ENCODE measurements at places on chromosomes 5 and 9. TPM values are rescaled to one million over a fixed set of nuclear protein-coding genes. Genes with fewer than 3 reads are reported as not detected.

GRCh38 chr9:116482740-116483139, 204.4 kb upstream of the TRIM32 start:
- H3K4me3 ChIP-seq, result no peak overlapping the region
- no peaks in the 10 kb centered on the region for H3K27me3 ChIP-seq
- H3K4me1 ChIP-seq, result no peaks in the 10 kb centered on the region
- no peaks in the 10 kb centered on the region for H3K36me3 ChIP-seq

GRCh38 chr5:129474544-129474943, 14.4 kb downstream of the ADAMTS19 start:
- no peaks in the 10 kb centered on the region for H3K4me1 ChIP-seq
- no peak overlapping the region for H3K4me3 ChIP-seq
- H3K36me3 ChIP-seq, result no peaks in the 10 kb centered on the region
- no peak for DNase-seq

DNA sequence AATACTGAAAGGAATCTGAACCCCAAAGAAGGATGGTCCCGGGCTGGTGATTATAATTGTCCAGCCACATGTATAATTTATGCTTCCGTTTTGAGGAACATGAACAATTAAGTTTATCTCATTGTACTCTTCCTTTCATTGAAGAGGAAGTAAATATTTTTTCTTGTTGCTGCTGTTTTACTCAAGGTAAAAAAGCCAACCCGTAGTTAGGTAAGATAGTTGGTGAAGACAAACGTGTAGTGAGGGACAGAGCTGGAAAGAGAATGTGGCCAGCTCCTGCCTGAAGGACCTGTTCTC, 5.1 kb downstream of the RCL1 start:
- H3K36me3 ChIP-seq, result peaks cover 29% of the 10 kb centered on the region
- peak overlapping the region; percentile 4 for H3K27ac ChIP-seq
- no peaks in the 10 kb centered on the region for H3K27me3 ChIP-seq
- no peak for DNase-seq
- H3K4me3 ChIP-seq, result no peak overlapping the region
- H3K4me1 ChIP-seq, result peaks cover 47% of the 10 kb centered on the region

- H3K36me3 ChIP-seq, result no peaks in the 10 kb centered on the region
- no peak for DNase-seq
- H3K4me1 ChIP-seq, result no peaks in the 10 kb centered on the region
- H3K27me3 ChIP-seq, result no peaks in the 10 kb centered on the region
Observed at GRCh38 chr9:108709997-108710396, 145.8 kb downstream of the ACTL7B start.

- DNase-seq, result no peak
- H3K4me3 ChIP-seq, result no peak overlapping the region
- no peak overlapping the region for H3K27ac ChIP-seq
- no peaks in the 10 kb centered on the region for H3K4me1 ChIP-seq
- H3K36me3 ChIP-seq, result no peaks in the 10 kb centered on the region
Observed at GRCh38 chr9:112520656-112521055, 34.0 kb downstream of the KIAA1958 start.

- no peak overlapping the region for H3K4me3 ChIP-seq
- peaks cover 10% of the 10 kb centered on the region for H3K4me1 ChIP-seq
- H3K36me3 ChIP-seq, result no peaks in the 10 kb centered on the region
- no peaks in the 10 kb centered on the region for H3K27me3 ChIP-seq
- no peak for DNase-seq
- no peak overlapping the region for H3K27ac ChIP-seq
Observed at GRCh38 chr5:40268088-40268487, 411.6 kb upstream of the PTGER4 start.

DNA sequence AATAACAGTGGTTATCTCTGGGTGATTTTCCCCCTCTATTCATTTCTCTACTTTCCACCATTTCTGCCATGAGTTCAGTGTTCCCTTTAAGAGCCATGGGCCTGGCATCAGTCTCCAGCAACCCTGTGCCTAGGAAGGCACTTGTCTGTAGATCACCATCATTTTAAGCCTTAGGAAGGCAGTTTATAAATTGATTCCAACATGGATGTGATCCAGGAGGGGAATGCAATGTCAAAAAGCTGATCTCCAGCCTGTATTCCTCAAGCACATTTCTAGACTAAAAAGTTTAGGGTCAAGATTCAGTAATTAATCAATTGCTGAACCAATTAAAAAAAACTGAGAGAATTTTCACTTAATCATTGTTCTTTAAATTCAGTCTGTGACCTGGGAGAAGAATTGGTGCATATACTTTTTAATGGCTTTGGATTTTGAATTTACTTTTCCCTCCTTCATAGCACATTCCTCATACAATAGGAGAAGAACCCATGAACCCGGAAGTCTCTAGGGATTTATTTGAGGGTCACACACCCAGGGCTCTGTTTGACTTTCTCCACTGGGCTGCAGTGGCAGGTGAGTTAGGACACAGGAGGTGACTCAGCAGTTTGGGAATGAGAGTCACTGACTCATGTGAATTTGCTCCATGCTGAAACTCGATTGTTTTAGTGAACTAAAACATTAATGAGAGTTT, 6.1 kb upstream of the ERMP1 start:
- peaks cover 2% of the 10 kb centered on the region for H3K36me3 ChIP-seq
- no peaks in the 10 kb centered on the region for H3K27me3 ChIP-seq
- DNase-seq, result no peak
- H3K4me3 ChIP-seq, result no peak overlapping the region

GRCh38 chr9:120645760-120646159, 65.8 kb upstream of the CDK5RAP2 start:
- no peak for DNase-seq
- no peaks in the 10 kb centered on the region for H3K27me3 ChIP-seq
- H3K4me3 ChIP-seq, result no peak overlapping the region
- peaks cover 7% of the 10 kb centered on the region for H3K36me3 ChIP-seq

- no peaks in the 10 kb centered on the region for H3K27me3 ChIP-seq
- H3K4me3 ChIP-seq, result no peak overlapping the region
- H3K27ac ChIP-seq, result no peak overlapping the region
- H3K36me3 ChIP-seq, result no peaks in the 10 kb centered on the region
- DNase-seq, result no peak
- H3K4me1 ChIP-seq, result peaks cover 21% of the 10 kb centered on the region
Observed at GRCh38 chr9:37405350-37405749, 17.1 kb upstream of the GRHPR start.

DNA sequence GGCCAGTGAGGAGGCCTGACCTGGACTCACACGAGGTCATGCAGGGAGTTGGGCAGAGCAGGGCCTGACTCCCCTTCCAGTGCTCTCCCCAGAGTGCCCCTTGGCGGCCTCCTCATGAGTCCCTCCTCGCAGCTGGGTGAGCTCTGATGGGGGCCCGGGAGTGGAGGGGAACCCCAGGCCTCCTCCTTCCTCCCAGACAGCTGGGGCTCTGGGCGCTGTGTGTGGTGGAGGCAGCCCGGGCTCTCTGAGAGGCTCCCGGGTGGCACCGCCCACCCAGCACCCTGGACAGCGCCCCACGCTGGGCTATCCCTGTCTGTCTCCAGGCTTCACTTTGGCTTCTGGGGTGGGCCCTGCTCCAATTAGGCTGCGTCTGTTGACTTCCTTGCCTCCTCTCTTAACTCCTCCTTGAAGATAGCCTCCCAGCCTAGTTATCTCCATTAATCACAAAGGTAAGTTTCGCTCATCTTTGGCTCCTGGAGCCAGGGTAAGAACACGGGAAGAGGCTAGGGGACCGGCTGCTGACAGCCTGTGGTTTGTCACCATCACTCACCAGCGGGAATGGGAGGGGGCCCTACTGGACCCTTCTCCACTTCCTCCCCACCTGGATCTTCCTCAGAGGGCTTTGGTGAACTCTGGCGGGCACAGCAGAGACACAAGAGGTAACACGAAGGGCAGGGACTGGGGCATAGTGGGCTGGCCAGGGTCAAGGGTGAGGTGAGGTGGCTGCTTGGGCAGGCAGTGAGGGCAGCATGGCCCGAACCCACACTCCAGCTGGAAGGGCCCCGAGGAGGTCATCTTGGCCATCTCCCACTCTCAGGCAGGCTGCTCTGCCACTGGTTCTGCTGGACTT, 13.1 kb downstream of the PSD2 start:
- H3K4me3 ChIP-seq, result no peak overlapping the region
- no peak overlapping the region for H3K27ac ChIP-seq
- no peaks in the 10 kb centered on the region for H3K4me1 ChIP-seq
- DNase-seq, result peak; percentile 65

DNA sequence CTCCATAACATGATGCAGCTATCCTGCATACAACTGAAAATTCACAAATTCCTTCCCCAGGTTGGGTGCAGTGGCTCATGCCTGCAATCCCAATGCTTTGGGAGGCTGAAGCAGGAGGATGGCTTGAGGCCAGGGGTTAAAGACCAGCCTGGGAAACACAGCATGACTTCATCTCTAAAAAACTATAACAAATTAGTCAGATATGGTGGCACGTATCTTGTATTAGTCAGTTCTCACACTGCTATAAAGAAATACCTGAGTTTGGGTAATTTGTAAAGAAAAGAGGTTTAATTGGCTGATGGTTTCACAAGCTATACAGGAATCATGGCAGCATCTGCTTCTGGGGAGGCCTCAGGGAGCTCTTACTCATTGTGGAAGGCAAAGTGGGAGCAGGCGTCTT, 56.4 kb upstream of the DAPK1 start:
- H3K4me3 ChIP-seq, result no peak overlapping the region
- H3K27ac ChIP-seq, result no peak overlapping the region
- H3K36me3 ChIP-seq, result no peaks in the 10 kb centered on the region
- peaks cover 3% of the 10 kb centered on the region for H3K27me3 ChIP-seq

GRCh38 chr9:87605676-87606075, 108.0 kb downstream of the DAPK1 start:
- H3K36me3 ChIP-seq, result peaks cover 2% of the 10 kb centered on the region
- H3K27ac ChIP-seq, result no peak overlapping the region
- peaks cover 8% of the 10 kb centered on the region for H3K4me1 ChIP-seq
- H3K4me3 ChIP-seq, result no peak overlapping the region
- no peak for DNase-seq
- peaks cover 14% of the 10 kb centered on the region for H3K27me3 ChIP-seq

DNA sequence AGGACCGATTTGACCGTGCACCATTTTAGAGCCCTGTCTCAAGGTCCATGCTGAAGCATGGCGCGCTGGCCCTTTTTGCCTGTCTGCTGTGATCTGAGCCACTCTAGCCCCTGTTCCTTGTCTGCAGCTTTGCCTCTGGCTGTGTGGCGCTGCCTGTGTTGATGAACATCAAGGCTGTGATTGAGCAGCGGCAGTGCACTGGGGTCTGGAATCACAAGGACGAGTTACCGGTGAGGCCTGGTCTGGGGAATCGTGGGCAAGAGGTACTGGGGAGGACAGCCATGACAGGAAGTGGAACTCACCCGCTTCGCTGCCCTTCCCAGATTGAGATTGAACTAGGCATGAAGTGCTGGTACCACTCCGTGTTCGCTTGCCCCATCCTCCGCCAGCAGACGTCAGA, 6.3 kb downstream of the NHP2 start:
- H3K27ac ChIP-seq, result peak overlapping the region; percentile 41
- H3K36me3 ChIP-seq, result peaks cover 65% of the 10 kb centered on the region
- no peak for DNase-seq
- no peaks in the 10 kb centered on the region for H3K27me3 ChIP-seq
- no peak overlapping the region for H3K4me3 ChIP-seq
- H3K4me1 ChIP-seq, result peaks cover 50% of the 10 kb centered on the region

DNA sequence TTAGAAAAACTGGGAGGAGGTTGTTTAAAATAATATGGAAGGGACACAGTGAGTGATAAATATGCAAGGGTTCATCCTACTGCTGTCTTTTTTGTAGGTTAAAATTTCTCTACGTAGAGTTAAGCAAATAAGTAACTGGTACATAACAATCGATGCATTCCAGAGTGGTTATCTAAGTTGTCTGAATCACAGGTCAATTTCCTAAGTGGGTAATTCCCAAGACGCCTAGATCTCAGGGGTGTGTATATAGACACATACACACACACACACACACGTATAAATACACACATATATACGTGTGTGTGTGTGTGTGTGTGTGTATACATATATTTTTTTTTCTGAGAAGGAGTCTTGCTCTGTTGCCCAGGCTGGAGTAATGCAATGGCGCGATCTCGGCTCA, 22.3 kb downstream of the CAAP1 start:
- peaks cover 10% of the 10 kb centered on the region for H3K36me3 ChIP-seq
- H3K27ac ChIP-seq, result no peak overlapping the region
- H3K4me1 ChIP-seq, result no peaks in the 10 kb centered on the region
- no peaks in the 10 kb centered on the region for H3K27me3 ChIP-seq

- H3K27ac ChIP-seq, result no peak overlapping the region
- no peak for DNase-seq
- no peaks in the 10 kb centered on the region for H3K36me3 ChIP-seq
- no peaks in the 10 kb centered on the region for H3K4me1 ChIP-seq
Observed at GRCh38 chr9:75599126-75599525, 291.3 kb upstream of the PCSK5 start.

DNA sequence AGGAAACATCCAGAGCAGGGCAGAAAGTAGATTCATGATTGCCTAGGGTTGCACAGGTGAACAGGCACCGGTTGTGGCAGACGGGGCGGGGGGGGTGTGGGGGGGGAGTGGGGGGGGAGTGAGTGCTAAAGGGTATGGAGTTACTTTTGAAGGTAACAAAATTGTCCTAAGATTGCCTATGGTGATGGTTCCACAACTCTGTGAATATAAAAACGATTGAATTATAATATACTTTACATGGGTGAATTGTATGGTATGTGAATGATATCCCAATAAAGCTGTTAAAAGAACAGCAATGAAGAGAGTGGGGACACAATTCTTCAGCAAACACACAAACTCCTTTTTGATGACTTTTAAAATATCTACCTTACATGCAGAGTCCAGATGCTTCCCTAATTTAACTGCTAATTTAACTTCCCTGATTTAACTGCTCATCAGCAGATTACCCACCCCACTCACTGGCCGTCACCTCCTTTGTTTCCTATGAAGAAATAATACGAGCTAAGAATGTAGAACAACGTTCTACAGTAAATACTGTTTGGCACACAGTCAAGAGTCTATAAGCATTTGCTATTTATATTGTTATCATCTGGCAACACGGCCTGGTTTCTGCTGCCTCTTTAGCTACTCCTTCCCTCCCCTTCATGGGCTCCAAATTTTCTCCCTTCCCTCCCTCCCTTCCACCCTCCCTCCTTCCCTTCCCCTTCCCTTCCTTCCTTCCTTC, 83.5 kb downstream of the PTCH1 start:
- peaks cover 2% of the 10 kb centered on the region for H3K4me1 ChIP-seq
- H3K27me3 ChIP-seq, result no peaks in the 10 kb centered on the region
- H3K36me3 ChIP-seq, result no peaks in the 10 kb centered on the region
- H3K27ac ChIP-seq, result no peak overlapping the region
- no peak for DNase-seq
- no peak overlapping the region for H3K4me3 ChIP-seq

INSL6 gene
- not detected for total RNA-seq

PCDHB14 gene
- total RNA-seq, result not detected

SPATA31C1 gene
- not detected for total RNA-seq

KIF4B gene
- 0.11 TPM for total RNA-seq

TICAM2 gene
- total RNA-seq, result 0.96 TPM

HEMGN gene
- 1.4 TPM for total RNA-seq

NIM1K gene
- 3.2 TPM for total RNA-seq

F2RL2 gene
- not detected for total RNA-seq

ADAMTS19 gene
- not detected for total RNA-seq

SPATA6L gene
- total RNA-seq, result 0.43 TPM

All from activated CD8-positive, alpha-beta T cell treated with anti-CD3 and anti-CD28 coated beads for 36 hours (primary cell).